Caco-2 (cell line): ENCODE measurements at places on chromosomes 5 and 9. TPM values are rescaled to one million over a fixed set of nuclear protein-coding genes. Genes with fewer than 3 reads are reported as not detected.
A peak's percentile ranks its signal among the peaks of the same experiment; 100 is the strongest.

DNA sequence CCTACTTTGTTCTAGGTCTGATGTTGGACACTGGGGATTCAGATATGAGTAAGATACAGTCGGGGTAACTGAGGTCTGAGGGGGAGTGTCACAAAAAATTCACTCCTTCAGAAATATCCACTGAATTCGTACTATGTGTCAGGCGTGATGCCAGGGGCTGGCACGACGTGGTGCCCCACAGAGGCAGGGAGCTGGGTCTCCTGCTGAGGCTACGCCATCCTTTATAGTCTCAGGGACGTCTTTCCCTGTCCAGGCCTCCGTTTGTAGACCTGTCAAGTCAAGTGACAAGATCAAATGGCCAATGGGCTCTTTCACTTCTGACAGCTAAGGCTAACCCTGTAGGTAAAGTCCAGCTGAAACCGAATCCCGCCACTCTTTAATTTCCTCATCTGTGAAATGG, 118.8 kb upstream of the SMIM23 start:
- DNase-seq, result no peak

- no peak for DNase-seq
Measured at GRCh38 chr5:6759983-6760382, 46.8 kb downstream of the TENT4A start.

GRCh38 chr5:135741040-135741439, 93.4 kb upstream of the SLC25A48 start:
- no peak for DNase-seq

DNA sequence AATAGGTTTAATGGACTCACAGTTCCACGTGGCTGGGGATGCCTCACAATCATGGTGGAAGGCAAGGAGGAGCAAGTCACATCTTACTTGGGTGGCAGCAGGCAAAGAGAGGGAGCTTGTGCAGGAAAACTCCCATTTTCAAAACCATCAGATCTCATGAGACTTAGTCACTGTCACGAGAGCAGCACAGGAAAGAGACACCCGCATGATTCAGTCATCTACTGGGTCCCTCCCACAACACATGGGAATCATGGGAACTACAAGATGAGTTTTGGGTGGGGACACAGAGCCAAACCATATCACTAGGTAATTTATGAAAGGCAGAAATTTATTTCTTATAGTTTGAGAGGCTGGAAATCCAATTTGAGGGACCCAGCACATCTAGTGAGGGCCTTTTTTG, 40.0 kb downstream of the MTREX start:
- DNase-seq, result no peak

- no peak for DNase-seq
Measured at GRCh38 chr5:1536322-1536845, 12.6 kb upstream of the LPCAT1 start.

- DNase-seq, result no peak
Measured at GRCh38 chr5:73701566-73701965, 75.6 kb downstream of the ARHGEF28 start.

DNA sequence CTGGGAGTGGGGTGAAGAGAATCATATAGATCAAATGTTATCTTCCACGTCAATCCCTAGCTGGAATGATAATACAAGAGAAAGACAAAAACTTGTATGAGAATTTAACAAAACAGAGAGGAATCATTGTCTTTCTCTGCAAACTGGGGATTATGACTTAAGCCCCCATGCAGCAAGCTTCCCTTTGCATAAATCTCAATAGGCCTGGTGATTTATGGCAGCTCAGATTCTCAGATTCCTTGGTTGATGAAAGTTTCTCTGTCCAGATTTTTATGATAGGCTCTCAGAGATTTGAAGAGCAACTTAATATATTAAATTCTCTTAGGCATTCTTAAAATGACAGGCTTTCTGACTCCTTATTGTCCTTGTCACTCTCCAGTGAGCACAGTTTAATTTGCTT, 56.0 kb downstream of the RASGRF2 start:
- no peak for DNase-seq

GRCh38 chr5:158174918-158175851, 316.2 kb upstream of the CLINT1 start:
- DNase-seq, result peak; percentile 67

GRCh38 chr5:143664623-143665022, 147.3 kb upstream of the HMHB1 start:
- no peak for DNase-seq

FBP2 gene
- total RNA-seq, result not detected in 2 replicates

IL17B gene
- not detected in 2 replicates for total RNA-seq

SPATA31D4 gene
- total RNA-seq, result not detected in 2 replicates

DIPK1B gene
- 40.4 and 40.6 TPM in 2 replicates for total RNA-seq

CMYA5 gene
- 0.39 and 0.74 TPM in 2 replicates for total RNA-seq

SPAG8 gene
- 0.19 and 0.29 TPM in 2 replicates for total RNA-seq

SPINK6 gene
- total RNA-seq, result not detected in 2 replicates

PCDHGA8 gene
- 0.14 and 0.18 TPM in 2 replicates for total RNA-seq

RNF224 gene
- total RNA-seq, result 0.27 TPM in 1 of 2 replicates, not detected in the other
